Renal cortex interstitium (tissue), 15 donors: ENCODE measurements at places on chromosomes 1 and 21.

- DNase-seq, result no peak
These were observed 455.9 kb downstream of the PLPP3 start for GRCh38 chr1:56123421-56123820.

GRCh38 chr1:154999571-155000410 is 2.8 kb upstream of the ZBTB7B start:
- no peak for DNase-seq

- DNase-seq, result no peak
These were observed 92.3 kb downstream of the TRIM11 start for GRCh38 chr1:228314315-228314657.

DNA sequence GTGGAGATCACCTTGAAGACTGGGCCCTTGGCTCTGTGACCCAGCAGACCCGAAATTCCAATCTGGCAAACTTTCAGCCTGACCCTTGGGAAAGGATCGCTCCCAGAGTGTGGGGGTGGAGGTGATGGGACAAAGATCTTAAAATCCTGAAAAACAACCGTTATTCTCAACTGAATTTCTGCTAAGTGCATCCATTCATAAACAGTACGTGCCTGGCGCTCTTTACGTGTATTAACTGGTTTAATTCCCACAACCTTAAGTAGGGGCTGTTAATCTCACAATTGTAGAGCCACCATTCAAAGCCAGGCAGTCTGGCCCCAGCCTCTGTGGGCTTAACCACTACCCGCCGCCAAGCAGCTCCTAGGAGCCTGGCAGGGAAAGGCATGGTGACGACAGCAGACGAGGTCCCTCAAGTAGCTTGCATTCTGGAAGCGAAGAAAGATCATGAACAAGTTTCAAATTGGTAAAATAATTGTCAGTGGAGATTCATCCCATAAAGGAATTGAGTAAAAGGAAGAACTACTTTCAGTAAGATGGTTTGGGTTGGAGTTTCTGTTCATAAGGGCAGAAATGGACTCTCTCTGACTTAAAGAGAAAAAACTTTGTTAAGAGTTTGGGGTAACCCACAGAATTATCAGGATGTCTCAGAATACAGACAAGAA is 11.4 kb upstream of the RGS16 start:
- DNase-seq, result no peak

- DNase-seq, result no peak
These were observed 152.7 kb downstream of the DAB1 start for GRCh38 chr1:57270927-57271698.

- no peak for DNase-seq
These were observed 126.2 kb downstream of the SIK1 start for GRCh38 chr21:43300496-43301408.

GRCh38 chr1:246811985-246812384 is 87.8 kb downstream of the SCCPDH start:
- no peak for DNase-seq

DNA sequence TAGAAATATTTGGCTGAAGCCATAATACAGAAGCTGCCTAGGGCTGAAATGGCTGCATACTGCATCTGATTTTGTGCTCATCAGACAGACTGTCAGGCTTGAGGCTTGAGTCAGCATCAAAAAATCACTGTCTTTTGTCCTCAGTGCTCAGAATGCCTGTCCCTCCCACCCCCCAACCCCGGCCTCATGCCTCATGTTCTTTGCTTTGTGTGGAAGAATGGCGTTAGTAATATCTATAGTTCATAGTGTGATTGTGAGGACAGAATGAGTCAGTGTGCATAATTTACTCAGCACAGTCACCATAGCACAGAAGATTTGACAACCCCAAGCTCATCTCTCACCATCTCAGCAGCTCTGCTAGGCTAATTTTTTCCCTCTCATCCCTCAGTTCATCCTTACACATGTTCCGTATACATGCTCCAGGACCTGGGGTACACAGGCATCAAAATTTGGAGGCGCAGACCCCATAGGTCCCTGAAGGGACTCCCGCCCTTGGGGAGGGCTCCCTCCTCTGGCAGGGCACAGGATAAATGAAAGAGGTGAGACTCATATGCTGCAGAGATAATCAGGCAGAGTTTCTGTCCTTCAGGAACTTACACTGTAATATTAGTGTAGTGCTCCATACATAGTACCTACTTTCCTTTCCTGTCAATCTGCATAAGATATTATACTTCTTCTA is 159.1 kb upstream of the C8B start:
- DNase-seq, result no peak

DNA sequence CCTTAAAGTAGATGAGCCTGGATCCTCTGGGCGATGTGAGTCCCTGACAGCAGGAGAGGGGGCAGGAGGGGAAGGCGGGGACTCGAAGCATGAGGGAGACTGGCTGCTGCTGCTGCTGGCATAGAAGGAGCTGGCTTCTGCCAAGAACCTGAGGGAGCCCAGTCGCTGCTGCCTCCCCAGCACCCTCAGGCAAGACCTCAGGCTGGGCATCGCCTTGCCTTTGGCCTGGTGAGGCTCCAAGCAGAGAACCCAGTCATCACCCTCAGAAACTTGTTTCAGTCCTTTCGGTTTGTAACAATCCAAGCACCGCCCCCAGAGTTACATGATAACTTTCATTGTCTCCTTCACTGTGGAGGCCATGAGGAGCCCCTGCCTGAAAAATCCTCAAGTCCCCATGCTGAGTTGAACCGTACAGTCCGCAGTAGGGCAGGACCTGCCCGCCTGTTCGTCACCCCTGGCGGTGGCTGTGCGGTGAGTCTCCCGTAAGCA is 38.8 kb downstream of the POFUT2 start:
- no peak for DNase-seq

DNA sequence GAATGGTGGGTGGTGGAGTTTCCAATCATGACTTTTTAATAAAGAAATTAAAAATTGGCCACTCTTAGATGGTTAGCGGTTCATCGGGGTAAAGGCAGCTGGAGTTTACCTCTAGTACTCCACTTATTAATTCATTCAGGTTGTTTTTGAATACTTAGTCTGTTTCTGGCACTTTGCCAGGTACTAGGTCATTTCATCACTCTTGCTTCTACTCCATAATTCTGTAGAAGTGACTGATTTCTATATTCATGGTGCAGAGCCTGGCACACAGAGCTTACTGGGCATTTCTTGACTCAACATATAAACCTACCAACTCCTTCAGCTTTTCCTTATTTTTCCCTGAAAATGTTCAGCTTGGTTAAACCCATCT is 31.5 kb downstream of the FOXD2 start:
- no peak for DNase-seq

DNA sequence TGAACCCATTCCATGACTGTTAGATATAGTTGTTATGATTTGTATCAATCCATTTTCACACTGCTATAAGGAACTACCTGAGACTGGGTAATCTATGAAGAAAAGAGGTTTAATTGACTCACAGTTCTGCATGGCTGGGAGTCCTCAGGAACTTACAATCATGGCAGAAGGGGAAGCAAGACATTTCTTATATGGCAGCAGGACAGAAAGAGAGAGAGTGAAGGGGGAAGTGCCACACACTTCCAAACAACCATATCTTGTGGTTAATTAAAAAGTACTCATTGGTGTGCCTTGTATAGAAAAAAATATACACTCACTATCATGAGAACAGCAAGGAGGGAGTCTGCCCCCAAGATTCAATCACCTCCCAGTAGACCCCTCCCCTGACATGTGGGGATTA is 137.6 kb upstream of the NBPF11 start:
- DNase-seq, result no peak

- DNase-seq, result no peak
These were observed 100.6 kb downstream of the RHOU start for GRCh38 chr1:228835911-228836310.

GRCh38 chr21:46597031-46597430 is 7.9 kb downstream of the S100B start:
- DNase-seq, result no peak

GRCh38 chr1:214449371-214449770 is 102.0 kb downstream of the PTPN14 start:
- no peak for DNase-seq

GRCh38 chr1:24648919-24649318 is 5.8 kb downstream of the SRRM1 start:
- DNase-seq, result no peak

DNA sequence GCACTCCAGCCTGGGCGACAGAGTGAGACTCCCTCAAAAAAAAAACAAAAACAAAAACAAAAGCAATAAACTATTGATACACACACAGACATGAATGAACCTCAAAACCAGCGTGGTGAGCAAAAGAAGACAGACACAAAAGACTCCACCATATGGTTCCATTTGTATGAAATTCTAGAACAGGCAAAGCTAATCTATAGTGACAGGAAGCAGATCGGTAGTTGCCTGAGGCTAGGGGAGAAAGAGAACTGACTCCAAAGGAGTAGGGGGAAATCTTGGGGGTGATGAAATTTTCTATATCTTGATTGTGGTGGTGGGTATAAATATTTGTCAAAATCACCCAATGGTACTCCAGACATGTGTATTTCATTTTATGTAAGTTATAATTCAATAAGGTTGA is 20.9 kb downstream of the LACTBL1 start:
- no peak for DNase-seq

DNA sequence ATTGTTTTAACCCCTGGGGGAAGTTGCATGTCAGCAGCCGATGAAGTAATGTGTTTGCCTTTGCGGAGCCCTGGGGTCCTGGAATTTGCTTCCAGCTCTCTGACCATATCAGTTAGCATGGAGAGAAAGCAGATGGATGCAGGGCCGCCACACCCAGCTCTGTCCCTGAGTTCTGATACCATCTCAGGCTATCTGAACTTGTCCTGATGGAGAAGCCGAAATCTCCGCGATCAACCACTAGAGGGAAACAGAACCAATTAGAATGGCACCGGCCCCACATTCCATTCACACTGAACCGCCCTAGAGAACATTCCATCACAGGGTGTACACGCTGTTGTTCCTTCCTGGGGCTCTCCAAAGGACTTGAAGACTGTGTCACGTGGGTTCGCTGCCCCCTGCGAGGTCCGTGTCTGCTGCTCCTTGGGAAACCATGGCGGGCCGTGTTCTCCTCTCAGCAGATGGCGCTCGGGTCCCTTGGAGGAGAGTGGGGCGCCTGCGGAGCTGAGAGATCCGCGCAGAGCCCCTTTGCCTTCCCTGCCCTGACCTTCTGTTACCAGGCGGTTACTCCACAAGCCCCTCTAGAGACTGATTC is 75.4 kb downstream of the ABCA4 start:
- DNase-seq, result peak; percentile 76

DNA sequence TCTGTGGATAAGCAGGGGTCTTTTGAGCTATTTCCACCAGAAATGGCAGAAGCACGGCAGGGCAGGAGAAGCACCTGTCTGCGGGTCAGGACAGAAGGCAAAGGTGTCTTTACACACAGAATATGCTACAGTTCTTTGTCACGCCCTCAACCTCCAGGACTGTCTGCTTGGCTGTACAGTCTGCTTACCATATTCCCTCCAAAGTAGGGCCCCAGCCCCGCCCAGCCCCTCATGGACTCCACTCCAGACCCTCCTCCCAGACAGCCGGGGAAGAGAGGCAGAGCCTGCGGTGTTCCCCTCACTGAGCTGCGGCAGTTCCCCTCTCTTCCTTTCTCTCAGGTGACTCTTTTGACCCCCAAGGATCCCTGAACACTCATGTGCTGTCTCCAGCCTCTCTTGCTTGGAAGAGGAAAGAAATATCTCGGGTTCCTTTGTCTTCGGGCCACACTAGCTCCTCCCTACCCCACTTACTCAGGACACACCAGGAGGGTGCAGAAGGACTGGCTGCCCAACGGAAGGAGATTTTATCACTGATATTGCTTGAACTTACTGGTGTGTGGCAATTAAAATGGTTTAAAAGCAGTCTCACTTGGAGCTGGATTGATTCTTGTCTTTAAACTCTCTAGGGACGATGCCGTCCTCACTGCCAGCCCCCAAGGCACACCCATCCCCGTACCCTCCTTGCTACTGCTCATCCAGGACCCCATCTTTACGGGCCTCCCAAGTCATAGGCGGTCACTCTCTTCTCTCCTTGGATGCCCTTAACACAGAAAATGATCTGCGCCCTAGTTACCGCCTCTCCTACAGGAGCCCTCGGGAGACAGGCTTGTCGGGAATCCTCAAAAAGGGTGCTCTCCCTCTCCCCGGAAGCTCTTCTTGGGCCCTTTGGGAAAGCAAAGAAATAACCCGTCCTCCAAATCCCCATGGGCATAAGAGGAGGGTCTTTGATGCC is 169.7 kb downstream of the TOMM20 start:
- no peak for DNase-seq

DNA sequence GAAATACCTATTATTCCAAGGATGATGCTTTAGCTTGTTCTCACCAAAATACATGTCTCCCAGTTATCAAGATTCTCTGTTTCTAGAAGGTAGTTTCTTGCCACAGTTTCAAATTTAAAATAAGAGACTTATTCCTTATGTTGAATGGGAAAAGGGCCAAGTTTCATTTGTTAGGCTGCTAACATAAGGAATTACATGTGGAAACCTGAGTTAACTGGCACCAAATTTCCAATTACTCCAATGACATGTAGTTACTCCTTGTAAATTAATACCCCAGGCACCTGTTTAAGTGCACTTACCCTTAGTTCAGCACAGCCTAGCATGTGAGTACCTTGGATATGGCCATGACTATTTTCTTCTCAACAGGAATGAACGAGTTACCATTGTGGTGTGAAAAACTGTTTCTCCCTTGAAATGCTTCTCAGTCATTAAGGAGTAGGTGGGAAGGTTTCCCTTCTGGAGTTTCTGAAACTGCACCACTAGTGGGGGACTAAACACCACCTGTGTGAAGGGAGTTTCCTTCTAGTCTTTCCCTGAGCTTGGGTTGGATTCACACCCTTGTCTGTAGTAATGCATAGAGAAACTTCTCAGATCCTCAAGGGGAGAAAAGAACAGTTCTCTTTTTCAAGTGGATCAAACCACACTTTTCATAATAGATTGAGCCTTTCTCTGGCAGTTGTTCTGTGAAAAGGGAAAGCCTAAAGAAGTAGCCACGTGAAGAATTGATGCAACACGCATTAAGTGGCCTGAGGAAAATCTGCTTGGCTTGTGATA is 32.3 kb upstream of the LRRC8C start:
- DNase-seq, result no peak

GRCh38 chr1:90964444-90965035 is 57.3 kb downstream of the ZNF644 start:
- DNase-seq, result peak; percentile 18

GRCh38 chr1:149926296-149926695 is 1.3 kb downstream of the SF3B4 start:
- DNase-seq, result no peak

- no peak for DNase-seq
These were observed 797 bp upstream of the USP1 start for GRCh38 chr1:62436039-62436465.

DNA sequence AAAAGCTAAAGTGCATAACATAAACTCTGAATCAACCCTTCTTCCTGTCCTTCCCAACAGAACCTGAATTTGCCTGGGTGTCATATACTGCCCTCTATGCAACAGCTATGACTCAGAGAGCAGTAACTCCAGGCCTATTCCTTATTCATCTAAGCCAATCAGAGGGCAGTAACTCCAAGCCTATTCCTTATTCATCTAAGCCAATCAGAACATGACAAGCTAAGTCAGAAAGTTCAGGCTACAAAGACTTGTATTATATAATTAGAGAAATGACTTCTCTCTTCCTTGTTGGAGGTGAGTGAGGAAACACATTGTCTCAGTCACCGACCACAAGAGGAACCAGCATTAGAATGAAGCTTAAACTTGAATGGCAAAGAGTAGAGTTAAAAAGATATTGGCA is 26.2 kb upstream of the TADA1 start:
- DNase-seq, result no peak
